ENCODE measurements at places on chromosomes 12 and 14. TPM values are rescaled to one million over a fixed set of nuclear protein-coding genes. Genes with fewer than 3 reads are reported as not detected.

Gene MDGA2
- not detected for total RNA-seq

Gene RHOJ
- not detected for total RNA-seq

DNA sequence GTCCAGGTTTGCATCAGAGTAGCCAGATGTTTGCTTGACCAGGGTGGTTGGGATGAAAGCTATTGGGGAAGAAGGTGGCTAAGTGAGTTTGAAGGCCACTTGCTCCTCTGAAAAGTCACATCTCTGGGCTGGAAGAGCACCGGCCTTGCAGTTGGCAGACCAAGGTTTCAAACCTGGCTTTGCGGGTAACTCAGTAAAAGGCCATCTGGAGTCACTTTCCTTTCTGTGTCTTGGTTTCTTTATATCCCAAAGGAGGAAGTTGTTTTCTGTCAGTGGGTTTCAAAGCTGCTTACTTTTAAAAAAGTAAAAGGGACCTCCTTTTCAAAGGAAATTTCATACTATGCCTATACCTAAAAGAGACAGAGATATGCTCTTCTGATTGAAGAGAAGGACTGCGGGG lies 26.2 kb upstream of the CMA1 start:
- DNase-seq = no peak

DNA sequence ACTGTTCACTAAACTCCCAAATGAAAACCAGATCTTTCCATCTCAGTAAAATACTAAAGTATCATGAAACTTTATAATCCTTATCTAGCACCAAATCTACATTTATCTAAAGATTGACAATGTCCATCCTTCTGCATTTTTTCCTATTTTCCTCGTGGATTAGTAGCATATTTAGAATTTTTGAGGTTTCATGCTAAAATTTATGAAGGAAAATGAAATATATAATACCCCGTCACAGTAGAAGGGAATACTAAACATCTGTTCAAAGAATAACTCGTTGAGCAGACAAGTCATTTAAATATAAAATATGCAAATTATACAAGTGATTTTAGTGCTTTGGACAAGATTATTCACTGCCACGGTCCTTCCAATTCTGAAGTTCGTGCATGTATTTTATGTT lies 122.7 kb upstream of the SLCO1C1 start:
- DNase-seq = no peak

DNA sequence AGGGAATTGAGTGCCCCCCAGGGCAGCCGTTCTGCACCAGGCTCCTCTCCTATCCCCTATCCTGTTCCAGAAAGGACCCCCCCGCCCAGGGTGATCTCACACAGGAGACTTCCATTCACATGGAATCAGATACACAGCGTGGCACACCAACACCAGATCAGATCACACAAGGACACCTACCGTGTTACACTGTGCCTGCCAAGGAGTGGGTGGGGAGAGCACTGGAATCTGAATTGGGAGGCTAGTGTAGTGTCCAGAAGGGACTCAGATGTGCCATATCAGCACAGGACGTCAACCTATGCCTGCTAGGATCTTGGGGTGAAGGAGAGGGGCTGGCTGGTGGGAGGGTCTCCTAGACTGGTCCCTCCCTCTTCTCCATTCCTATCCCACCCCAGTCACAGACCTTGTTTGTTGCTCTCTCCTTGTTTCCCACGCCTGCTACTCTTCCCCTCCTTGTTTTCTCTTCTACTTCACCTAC lies 2.3 kb downstream of the PTMS start:
- no peak for DNase-seq

Gene PPHLN1
- 91.4 TPM for total RNA-seq

DNA sequence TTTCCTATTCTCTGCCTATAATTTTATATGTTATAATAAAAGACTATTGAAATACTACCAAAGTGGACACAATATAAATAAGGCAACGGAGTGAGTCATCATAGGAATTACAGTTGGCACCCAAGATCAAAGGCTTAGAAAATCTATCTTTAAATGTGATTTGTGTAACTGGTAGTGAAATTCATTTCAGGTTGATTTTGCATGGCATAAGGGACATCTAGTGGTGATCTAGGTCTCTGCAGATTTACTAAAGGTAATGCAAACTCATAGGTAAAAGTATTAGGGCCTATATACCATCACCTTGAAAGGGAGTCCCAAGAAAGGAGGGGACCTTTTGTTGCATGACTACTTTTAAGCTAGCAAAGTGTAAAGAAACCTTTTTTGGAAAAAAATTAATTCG lies 527.2 kb downstream of the NRXN3 start:
- no peak for DNase-seq

GRCh38 chr14:80485764-80486163 lies 274.5 kb upstream of the DIO2 start:
- no peak for DNase-seq

Gene SFSWAP
- 67.8 TPM for total RNA-seq

DNA sequence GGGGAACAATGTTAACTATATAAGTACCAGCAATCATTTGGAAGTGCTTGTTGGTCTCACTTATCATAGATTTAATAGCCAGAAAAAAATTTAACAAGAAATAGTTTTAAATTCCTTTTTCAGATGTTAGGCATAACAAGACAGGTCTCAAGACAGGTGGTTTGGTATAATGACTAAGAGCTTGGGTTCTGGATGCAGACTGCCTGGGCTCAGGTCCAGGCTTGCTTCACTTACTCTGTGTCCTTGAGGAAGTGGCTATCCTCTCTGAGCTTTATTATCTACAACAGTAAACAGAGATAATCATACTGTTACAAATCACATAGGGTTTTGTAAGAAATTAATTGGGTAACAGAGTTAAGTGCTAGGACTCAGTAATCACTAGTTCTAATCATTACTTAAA lies 338.0 kb upstream of the FLRT2 start:
- DNase-seq = no peak

DNA sequence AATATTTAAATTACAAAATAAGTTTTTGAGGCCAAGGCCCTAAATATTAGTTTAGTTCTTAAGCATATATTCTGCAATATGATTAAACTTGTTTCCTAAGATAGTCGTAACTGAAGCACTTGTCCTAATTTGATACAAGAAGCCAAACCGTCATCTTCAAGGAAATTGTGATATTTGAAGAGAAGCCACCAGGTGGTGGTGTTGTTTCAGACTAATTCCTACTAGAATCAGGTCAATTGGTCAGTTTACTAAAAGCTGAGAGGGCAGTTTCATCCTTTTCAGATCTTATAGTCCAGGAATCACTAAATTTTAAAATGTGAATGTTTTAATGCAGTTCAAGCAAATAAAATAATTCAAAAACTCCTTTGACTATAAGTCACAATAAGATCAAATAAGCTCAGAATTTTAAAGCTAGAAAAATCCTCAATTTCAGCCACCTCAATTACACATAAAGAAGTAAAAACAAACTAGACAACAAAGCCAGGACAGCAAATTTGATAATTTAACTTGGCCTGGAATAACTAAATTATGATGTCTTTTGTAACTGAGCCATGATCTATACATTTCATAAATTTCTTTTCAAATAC lies 7.1 kb upstream of the ARL1 start:
- DNase-seq = no peak
